ENCODE measurements at places on chromosomes 12 and 14.

DNA sequence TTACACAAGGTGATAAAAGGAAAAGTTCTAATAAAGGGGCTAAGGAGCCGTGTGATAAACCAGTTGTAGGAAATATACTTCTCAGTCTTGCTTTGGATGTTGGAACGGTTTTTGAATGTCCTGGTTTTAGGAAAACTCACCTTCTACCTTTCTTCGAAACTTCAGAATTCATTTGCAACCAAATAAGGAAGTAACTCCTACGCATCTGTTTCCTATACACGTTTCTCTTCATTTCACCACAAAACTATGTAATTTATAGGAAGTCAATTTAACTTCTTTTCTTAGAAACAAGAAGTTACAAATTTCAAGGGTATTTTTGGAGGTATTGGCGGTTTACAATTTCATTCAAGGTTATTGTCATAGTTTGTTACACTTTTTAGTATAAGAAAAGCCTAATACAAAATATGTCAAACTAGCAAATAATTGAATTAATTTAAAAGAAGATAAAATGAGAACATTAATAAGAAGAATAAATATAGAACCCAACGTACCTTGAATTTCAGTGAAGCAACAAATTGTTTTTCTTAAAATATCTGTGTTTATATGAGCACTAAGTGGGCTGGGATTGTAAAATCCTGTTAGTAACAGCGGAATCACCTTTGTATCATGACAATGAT is 33.2 kb upstream of the CD69 start:
- DNase-seq = no peak

- DNase-seq = peak; percentile 38
Observed at GRCh38 chr12:9750276-9751203, 10.2 kb downstream of the CD69 start.

- no peak for DNase-seq
Observed at GRCh38 chr12:120012067-120012621, 23.1 kb downstream of the BICDL1 start.

GRCh38 chr12:128705140-128705539 is 118.6 kb downstream of the SLC15A4 start:
- DNase-seq = no peak

DNA sequence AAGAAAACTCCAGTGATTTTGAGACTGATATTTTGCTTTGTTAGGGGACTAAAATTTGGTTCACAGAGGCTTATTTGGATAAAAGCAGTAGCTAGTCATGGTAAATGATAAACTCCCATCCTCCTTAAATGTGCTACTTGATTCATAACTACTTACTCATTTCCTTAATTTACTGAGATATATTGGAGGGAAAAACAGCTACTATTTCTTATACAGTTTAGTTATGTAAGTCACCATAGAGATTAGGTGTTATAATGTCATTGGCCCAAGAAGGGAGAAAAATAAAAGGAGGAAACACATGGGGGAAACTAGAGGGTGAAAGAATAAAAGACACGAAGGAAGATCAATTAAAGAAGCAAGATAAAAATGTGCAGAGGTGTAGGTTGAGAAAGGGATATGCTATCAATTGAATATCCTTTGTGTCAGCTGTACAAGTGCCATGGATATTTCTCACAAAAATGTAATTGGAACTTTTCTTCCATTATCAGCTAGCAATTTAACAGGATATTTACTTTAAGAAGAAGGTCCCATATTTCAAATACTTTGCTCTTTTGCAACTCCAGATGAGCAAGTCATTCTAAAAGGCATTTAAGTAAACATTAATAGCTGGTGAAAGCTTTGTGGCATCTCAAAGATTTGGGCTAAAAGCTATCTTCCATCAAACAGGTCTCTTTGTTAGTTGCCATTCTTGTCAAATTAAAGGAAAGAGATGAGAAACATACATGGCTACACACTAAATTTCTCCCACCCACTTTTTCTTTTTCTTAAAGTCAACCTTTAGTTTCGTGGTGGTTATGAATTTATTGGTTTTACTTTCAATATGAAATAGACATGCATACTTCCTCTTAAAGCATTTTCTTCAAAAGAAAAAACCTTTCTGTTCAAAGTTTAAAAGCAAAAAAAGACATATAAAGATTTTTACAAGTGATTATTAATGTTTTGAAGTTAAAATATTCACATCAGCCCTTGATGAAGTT is 439.5 kb downstream of the CCER1 start:
- DNase-seq = no peak

GRCh38 chr12:15088105-15088504 is 115.3 kb downstream of the PDE6H start:
- no peak for DNase-seq

DNA sequence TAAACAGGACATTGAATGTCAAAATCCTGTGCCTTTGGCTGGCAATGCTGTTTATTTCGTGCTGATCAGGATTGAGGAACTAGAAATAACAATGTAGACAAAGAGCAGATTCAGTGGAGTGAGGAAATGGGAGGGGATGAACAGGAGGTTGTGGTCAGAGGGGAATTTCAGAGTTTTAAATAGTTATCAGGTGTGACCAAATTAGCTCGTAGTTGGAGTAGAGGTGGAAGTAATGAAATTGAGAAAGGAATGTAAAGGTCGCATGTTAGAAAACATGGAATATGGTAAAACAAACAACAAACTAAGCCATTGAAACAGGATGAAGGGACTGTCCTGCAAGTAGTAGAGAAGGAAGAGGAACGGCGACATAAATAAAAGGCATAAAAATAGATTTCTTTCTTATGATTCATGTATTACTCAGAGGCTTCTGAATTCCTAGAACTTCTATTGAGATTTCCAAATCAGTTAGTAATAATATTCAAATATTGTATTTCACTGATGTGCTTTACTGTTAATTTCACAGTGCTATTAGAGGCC is 9.5 kb upstream of the SAV1 start:
- DNase-seq = no peak

DNA sequence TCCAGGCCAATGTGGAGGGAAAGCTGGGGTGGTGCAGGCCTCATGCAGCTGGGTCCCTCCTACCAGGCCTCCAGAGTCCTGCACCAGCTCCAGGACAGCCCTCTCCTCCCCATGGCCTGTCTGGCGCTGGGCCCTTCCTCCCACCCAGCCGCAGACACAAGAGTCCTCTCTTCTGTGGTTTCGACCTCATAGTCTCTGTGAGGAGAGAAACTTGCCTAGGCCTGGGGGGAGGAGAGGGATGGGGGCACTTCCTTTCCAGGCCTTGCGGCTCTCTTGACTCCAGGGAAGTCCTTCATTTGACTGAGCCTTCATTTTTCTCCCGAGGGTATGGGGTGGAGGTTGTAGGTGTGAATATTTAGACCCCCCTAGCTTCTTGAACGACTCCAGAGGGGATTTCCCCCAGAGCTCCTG is 2.3 kb downstream of the MMP14 start:
- DNase-seq = peak; percentile 79

DNA sequence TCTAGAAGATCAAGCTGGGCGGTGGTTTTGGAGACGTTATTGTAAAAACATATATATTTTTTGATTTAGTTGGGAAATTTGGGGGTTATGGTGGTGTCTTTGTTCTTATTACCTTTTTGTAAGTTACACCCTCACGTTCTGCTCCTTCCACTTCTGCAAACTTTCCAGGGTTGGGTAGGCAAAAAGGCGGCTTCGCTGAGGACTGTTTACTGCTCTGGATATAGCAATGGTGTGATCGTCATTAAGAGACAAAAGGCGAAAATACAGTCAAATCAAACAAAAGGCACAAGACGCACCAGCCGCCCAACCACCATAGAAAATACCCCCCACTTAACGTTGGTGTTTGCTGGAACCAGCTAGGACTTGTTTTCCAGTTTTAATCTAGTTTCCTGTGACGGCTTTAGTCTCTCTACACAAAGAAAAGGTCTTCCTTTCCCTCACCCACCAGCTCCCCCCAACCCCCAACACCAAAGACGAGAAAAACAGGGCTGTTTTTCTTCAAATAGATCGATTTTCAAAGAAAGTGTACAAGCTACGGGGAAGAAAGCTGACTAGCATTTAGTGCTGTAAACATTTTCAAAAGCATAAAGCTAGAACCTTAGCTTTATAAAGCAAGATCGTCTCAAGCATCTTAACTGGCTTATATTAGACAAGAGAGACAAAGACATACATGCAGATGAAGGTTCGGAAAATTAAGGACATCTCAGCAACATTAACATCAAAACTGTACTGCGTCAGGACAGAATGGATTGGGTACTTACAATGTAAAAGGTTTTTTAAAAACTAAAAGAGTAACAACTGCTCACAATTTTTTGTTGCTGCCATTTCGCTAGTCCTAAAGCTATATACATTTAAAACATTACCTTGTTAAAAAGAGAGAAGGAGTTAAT is 2.0 kb upstream of the SETD1B start:
- no peak for DNase-seq

DNA sequence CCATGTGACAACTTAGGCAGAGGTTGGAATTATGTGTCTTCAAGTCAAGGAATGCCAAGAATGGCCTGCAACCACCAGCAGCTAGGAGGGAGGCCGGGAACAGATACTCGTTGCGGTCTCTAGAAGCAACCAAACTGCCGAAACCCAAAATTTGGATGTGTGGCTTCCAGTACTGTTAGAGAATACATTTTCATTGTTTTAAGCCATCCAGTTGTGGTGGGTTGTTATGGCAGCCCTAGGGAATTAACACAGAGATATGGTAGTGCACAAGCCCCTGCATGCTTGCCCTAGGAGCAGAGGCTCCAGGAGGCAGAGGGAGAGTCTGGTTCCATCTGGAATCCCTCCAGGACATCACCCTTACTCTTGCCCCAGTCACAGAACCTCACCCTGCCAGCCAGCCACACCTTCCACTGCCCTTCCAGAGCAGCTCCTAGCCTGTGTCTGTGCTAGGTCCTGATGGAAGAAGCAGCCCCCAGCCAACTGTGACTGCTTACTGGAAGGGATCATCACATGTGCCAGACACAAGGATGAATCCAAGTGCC is 19.5 kb downstream of the PITPNM2 start:
- DNase-seq = no peak
